ENCODE measurements at places on chromosomes 7 and 10. TPM values are rescaled to one million over a fixed set of nuclear protein-coding genes. Genes with fewer than 3 reads are reported as not detected.

TUBB8 gene
- total RNA-seq: not detected

KMT2E gene
- 65.7 TPM for total RNA-seq

MYPN gene
- total RNA-seq: 196 TPM

TMEM229A gene
- 0.24 TPM for total RNA-seq

CYP2E1 gene
- total RNA-seq: 2.2 TPM

PNLIPRP1 gene
- total RNA-seq: not detected

NUDT5 gene
- 10.5 TPM for total RNA-seq

OSBPL3 gene
- total RNA-seq: 2.4 TPM

OGDHL gene
- 11.5 TPM for total RNA-seq

AZGP1 gene
- 114 TPM for total RNA-seq

- no peak for DNase-seq
Measured at GRCh38 chr7:1204460-1205140, 28.1 kb upstream of the UNCX start.

GRCh38 chr10:78292982-78293865, 259.6 kb downstream of the RPS24 start:
- no peak for DNase-seq

DNA sequence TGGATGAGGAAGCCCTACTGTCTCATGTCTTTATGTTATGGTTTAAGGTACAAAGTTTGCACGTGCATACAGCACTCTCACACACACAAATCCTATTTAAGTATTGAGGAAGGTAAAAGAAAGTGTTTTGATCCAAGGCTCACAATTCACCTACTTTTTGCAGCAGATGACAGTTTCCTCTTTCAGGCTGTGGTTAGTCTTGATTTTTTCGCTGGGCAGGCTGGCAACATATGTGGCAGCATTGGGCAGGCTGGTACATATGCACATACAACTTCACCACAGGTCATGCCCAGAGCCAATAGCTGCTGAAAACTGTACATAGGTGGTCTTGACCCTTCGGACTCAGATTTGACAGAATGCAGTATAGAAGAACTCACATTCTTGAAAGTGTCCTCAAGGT, 29.1 kb upstream of the SDHAF3 start:
- no peak for DNase-seq

DNA sequence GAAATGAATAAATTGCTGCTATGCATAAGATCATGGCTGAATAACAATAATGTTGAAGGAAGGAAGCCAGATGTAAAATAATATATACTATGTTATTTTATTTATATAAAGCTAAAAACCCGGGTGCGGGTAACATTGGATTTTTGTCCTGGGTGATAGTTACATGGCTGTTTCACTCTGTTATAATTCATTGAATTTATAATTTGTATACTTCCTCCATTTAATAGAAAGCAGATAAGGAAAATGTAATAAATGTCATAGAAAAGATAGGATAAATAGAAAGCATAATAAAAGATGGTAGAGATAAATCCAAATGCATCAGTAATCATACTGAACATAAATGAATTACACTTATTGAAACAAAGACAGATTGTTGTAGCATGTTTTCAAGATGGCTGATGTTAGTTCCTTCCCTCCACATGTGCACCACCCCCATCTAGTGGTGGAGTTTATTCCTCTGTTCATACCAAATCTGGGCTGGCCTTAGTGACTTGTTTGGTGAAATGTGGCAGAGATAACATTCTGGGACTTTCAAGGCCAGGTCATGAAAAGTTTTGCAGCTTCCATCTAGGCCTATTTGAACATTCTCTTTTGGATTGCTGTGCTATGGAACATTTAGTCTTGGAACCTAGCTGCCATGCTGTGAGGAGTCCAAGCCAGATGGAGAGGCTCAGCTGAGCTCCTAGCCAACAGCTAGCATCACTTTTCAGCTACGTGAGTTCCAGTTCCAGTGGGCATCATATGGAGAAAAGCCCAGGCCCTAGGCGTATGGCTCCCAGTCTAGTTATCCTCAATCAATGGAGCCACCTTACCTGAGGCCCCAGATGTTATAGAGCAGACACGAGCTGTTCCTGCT, 46.9 kb downstream of the AHCYL2 start:
- DNase-seq: no peak

GRCh38 chr7:80640846-80641245, 2.4 kb downstream of the CD36 start:
- no peak for DNase-seq

- no peak for DNase-seq
Measured at GRCh38 chr7:8082762-8083161, 114.2 kb downstream of the GLCCI1 start.

GRCh38 chr7:128941323-128941890, 3.7 kb downstream of the IRF5 start:
- DNase-seq: no peak

DNA sequence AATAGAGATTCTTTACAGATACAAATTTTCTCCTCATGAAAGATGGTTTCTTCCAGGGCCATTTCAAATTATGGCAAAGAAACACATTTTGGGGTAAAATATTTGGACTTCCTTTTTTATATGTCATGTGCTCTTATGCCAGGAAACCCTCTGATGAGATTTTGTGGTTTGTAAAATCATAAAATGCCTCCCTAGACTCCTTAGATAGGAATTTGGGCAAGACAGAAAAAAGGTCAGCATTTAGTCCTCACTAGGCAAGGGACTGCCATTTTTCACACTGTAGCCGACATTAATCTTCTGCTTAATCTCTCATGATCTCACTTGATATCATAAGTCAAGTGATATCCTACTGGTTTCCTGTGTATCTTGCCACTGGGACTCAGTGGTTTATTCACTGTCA, 286.4 kb downstream of the ARHGAP12 start:
- DNase-seq: no peak

DNA sequence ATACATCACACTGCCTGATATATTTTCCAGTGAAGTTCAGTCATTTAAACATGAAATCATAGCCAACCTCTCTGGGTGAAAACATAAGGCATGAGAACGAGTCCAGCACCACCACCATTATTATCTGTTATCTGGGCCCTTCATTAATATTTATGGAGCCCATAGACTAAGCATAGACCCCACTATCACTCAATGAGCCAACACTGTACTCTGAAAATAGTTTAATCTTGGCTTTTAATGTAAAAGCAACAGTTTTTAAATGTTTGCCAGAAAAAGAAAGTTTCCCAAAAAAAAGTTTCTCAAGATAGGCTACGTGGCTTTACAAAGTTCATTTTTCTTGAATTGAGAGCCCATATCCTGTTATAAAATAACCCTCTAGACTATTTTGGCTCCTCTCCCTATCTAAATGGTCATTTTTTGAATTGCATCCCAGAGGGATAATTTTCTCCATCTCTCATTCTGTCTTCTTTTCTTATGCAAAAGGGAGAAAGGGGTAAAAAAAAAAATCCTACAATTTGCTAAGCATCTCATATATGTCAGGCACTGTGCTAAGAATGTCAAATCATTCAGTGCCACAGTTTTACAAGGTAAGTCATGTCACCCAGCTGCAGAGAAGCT, 66.1 kb downstream of the FZD1 start:
- DNase-seq: no peak

DNA sequence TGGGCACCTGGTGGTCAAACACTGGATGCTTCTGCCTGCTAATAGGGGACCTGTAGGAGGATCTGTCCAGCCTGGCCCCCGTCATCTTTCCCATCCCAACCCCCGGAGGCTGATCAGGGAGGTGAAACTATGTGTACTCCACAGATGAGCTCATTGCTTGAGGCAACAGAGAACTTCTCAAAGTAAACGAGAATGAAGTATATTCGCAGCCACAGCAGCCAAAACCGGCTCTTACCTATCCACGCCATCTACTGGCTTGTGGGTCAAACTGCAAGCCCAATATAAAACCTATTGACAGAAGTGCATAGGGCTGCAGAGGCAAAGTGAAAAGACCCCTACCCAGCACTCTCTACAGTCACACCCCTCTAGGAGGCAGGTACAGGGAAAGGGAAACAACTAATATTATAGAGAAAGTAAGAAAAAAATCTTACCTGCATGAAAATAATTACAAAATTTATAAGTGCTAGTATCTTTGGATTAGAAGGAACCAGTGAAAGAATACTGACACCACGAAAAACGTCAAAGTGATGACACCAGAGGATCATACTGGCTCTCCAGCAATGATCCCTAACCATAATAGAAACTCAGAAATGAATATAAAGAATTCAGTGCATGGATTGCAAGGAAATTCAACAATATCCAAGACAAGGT, 973.5 kb downstream of the ANKRD7 start:
- DNase-seq: no peak

DNA sequence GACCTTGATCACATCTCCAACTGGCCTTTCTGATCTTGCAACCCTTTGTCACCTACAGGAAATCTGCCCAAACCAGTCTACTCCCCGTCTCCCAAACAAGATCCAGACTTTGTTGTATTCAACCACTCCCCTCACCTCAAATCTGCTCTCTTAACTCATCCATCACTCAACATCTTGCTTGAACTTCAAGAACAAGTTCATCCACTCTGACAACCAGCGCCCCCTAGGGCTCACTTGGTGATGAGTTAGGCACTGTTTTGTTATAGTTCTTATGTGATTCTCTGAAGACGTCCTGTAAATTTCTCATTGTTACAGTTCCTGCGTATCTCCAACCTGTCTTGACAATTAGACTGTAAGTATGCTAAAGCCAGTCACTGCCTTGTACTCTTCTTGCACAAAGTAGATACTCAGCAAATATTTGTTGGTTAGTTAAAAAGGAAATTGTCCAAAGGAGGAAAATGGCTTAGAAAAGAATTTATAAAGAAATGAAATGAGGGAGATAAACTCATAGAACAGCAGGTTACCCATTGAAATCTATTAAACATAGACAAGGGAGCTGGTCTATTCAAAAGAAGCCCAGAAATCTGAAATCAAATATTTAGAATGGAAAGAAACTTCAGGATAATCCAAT, 5.3 kb downstream of the FRMD4A start:
- DNase-seq: no peak

DNA sequence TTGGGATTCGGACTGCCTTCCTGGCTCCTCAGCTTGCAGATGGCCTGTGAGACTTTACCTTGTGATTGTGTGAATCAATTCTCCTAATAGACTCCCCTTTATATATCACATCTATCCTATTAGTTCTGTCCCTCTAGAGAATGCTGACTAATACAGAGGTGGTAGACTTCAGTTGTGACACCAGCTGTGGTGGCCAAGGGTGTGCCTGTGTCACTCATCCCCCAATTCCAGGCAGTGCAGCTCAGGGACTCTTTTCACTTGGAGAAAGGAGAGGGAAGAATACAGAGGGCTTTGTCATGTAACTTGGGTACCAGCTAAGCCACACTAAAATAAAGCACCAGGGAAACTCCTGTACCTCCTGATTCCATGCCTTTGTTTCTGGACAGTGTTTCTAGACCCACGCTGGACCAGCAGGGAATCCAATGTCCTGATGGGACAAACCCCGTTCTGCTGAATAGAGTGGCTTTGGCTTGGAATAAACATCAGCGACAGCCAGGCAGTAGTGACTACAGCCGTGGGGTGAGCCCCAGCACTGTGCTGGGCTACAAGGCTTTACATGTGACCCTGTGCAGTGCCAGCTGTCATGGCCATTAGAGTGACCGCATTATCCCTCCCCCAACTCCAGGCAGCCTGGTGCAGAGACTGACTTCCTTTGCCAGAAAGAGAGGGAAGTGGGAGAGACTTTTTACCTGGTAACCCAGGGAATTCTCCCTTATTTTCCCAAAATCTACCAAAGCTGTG, 233.6 kb downstream of the ANK3 start:
- DNase-seq: no peak

DNA sequence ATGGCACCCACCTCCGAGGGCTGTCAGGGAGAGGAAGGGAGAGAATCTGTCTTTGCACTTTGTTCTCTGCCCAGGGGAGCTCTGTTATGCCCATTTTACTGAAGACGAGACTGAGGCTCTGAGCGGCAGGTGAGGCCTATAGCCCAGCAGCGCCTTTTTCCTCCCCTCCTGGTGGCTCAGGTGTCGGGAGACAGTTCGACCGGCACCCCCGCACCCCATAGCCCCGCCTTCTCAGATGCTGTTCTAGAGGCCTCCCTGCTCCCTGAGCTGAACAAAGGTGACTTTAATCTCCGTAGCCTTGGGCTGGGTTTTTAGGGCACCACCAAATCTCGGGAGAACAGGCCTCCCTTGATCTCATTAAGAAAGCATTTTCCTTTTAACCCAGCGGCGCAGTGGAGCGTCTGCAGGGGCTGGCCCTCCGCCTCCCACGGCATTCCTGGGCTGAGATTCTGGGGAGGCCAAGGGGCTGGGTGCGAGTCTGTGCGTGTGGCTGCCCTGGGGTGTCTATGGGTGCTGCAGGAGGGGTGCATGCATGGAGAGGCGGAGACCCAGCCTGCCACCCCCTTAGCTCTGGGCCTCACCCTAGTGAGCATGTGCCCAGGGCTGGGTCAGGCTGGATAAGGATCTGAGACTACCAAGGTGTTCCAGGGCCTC, 3.3 kb downstream of the LFNG start:
- DNase-seq: no peak

GRCh38 chr7:47093320-47094234, 488.3 kb downstream of the TNS3 start:
- DNase-seq: no peak

GRCh38 chr7:26151096-26151495, 902 bp upstream of the NFE2L3 start:
- DNase-seq: no peak

DNA sequence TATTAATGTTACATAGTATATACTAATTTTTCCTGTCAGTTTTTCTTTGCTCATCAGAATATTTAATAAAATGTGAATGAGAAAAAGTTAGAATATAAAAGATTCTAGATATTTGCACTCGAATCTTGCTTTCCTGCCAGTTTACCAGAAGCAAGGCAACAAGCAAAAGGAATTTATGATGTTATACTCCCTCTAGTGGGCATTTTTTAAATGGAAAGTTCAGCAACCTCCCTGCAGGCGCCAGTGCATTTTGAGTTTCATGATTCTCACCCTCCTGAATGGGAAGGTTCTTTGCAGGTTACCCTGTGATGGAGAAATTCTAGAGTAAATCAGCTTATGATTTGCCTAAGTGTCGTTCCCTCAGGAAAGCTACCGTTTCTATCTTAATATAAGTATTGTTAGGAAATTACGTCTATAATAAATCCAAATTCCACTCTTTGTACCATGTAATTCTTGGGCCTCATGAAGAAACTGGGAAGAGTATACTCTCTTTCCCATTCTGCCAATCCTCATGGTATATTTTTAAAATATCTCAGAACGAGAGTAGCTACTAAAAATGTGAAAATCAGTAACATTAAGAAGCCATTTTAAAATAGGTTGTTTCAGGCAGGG, 350.0 kb downstream of the CRPPA start:
- DNase-seq: no peak

DNA sequence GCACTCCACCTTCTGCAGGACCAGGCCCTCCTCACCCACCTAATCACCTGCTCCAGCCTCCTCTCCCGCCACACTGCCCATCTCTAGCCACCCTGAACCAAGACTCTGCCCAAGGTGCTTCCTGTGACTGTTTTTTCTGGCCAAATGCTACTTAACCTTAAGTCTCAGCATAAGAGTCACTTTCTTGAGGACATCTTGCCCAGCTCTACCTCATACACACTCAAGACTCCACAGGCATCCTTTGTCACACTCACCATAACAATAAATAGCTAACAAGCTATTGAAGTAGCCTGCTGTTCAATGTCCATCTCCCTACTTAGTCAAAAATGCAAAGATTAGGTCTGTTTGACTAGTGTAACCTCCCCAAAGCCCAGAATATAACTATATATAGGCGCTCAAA, 455.4 kb upstream of the NFE2L3 start:
- DNase-seq: no peak

Data from cardiac septum (tissue), 1 donor.